Neural crest cell (in vitro differentiated cells): ENCODE measurements at places on chromosomes 12 and 14. TPM values are rescaled to one million over a fixed set of nuclear protein-coding genes. Genes with fewer than 3 reads are reported as not detected.
A peak's percentile ranks its signal among the peaks of the same experiment; 100 is the strongest.

DNA sequence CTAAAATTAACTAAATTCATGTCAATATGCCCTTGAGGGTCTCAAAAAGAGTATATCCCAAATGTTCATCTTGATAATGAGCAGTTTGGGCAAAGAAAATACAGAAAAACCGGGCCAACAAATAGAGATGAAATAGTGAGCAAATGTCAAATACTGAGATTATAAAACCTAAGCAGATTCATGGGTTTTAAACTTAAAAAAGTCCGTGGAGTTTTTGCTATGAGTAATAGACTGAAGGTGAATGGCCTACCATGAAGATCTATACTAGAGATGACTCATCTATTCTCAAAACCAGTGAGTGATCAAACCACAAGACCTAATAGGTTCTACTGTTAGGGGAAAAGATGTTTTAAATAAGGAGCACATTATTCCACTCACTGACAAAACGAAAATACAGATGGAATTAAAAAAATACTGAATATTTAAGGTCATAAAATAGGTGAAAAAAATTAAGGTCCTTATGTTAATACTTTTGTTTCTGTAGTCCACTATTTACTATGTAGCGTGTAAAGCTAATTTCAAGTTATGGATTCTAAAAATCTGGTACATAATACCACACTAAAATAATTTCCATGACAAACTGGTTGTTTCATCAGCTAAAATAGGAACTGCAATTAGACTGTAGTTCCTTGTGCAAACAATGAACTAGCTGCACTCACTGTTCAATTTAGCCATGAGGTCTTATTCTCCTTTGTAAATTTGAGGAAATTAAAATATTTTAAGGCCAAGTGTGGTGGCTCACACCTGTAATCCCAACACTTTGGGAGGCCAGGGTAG is 5.0 kb downstream of the HNRNPC start:
- no peak for DNase-seq
- H3K27ac ChIP-seq = no peak overlapping the region
- peaks cover 2% of the 10 kb centered on the region for H3K27me3 ChIP-seq
- H3K4me3 ChIP-seq = peak overlapping the region; percentile 92
- peaks cover 66% of the 10 kb centered on the region for H3K4me1 ChIP-seq

CCDC197 gene
- not detected in 2 replicates for total RNA-seq

SMCO2 gene
- total RNA-seq = not detected in 2 replicates

PLXNC1 gene
- 4.3 and 5.8 TPM in 2 replicates for total RNA-seq

PRB2 gene
- total RNA-seq = not detected in 2 replicates

DNA sequence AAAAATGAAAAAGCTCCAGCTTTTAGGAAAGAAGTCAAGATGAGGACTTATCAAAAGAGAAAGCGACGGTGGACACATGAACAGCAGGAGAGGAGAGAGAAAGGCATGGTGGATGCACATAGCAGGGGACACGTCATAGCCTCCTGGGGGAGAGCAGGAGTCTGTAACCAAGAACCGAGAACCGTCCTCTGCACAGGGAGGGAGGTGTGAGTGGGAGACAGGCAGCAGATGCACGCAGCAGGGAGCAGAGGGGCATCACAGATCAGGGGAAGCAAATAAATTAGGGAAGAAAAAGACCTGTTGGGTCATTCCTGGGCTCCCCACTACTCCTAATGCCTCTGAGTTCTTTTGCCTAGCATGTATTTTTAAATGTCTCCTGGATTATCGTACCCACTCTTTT is 138.1 kb upstream of the RMST start:
- no peaks in the 10 kb centered on the region for H3K36me3 ChIP-seq
- H3K4me1 ChIP-seq = peaks cover 13% of the 10 kb centered on the region
- no peak overlapping the region for H3K4me3 ChIP-seq
- DNase-seq = no peak
- peak overlapping the region; percentile 9 for H3K27ac ChIP-seq

NIN gene
- total RNA-seq = 94.1 and 94.9 TPM in 2 replicates

DNA sequence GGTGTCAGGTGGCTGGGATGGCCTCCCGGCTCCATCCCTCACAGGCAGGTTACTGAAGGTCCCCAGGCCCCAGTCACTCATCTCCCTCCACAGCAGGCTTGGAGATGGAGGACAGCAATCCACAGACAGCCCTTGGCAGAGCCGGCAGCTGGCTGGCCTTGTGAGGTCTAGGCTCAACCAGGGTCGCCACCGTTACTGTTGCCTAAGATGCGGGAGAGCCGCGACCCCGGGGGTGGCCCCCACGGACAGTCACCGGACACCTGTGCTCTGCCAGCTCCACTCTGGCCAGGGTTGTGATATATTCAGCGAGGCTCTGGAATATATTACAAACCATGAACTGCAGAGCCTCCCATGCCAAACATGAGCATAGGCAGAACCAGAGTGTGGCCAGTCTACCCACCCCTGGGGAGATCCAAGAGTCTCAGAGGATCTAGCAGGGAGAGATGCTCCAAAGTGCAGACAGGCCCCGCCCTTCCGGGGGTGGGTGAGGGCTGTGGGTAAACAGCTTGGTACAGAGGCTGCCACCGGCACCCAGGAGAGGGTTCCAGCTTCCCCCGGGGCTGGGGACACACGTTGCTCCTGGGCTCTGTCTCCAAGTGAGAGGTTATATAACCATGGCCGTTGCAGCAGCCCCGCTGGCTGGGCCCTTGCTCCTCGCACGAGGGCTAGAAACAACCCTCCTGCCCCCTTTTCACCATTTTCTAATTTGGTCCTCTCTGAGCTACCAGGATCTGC is 55.9 kb upstream of the DIO3 start:
- H3K27me3 ChIP-seq = peaks cover 13% of the 10 kb centered on the region
- H3K4me3 ChIP-seq = no peak overlapping the region
- no peak overlapping the region for H3K27ac ChIP-seq
- H3K4me1 ChIP-seq = peaks cover 7% of the 10 kb centered on the region

DNA sequence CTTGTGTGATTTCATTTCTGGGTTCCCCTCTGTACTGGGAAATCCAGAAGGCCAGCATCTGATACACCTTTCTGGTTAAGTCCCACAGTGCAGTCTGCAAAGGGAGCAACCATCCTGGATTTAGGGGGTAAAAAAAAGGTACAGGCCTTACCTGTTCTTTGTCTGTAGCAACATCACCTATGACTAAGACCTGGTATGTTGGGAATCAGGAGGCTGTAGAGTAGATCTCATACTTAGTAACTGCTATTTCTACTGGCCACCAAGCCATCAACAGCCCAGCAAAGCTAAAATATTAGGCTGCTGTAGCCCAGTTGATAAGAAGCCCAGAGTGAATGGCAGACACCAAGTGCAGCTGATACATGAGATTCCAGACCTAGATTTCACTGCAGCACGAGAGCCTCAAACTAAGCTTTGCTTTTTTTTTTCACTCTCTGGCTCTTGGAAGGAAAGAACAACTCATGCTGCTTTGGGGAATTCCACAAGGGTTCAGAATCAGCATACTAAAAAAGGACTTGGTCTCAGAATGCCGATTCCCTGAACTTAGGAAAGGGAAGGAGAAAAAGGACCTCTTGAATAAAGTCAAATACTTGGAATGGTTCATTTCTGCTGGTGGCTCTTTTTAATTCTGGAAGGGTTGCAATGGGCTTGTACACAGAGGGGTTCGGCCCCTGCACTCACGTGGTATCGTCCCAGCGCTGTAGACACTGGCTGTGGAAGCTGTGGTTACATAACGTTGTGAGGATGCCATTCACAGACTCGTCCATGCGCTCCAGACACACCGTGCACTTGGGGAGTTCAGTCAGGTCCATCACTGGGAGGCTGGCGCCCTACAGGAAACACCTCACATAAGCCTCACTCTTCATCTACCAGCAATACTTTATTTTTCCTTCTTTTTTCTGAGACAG is 20.5 kb downstream of the BRAP start:
- no peaks in the 10 kb centered on the region for H3K27me3 ChIP-seq
- H3K4me1 ChIP-seq = no peaks in the 10 kb centered on the region
- DNase-seq = no peak
- no peak overlapping the region for H3K27ac ChIP-seq
- no peak overlapping the region for H3K4me3 ChIP-seq

- peaks cover 8% of the 10 kb centered on the region for H3K4me1 ChIP-seq
- no peaks in the 10 kb centered on the region for H3K27me3 ChIP-seq
Observed at GRCh38 chr12:26767116-26767515, 65.9 kb downstream of the ITPR2 start.

GRCh38 chr12:27606986-27607385 is 83.0 kb downstream of the PPFIBP1 start:
- H3K4me3 ChIP-seq = no peak overlapping the region
- no peak overlapping the region for H3K27ac ChIP-seq
- no peak for DNase-seq
- peaks cover 13% of the 10 kb centered on the region for H3K36me3 ChIP-seq
- peaks cover 19% of the 10 kb centered on the region for H3K4me1 ChIP-seq

PLEKHG3 gene
- total RNA-seq = 43.4 and 46.0 TPM in 2 replicates

KRT8 gene
- total RNA-seq = 8.3 and 10.3 TPM in 2 replicates

TMEM63C gene
- 0.59 and 0.91 TPM in 2 replicates for total RNA-seq

TAS2R9 gene
- 0.39 TPM in 1 of 2 replicates, not detected in the other for total RNA-seq
